Activated T-helper 1 cell treated with anti-CD3 and anti-CD28 coated beads, Interleukin-12 subunit alpha, Interleukin-12 subunit beta, Interleukin-2, Interleukin-4 antibody, amounts not matched to agents 30 ng/mL and 10 ng/mL and 1 ng/mL, durations not matched to agents 14 hours and 24 hours and 36 hours (primary cell): ENCODE measurements at places on chromosomes 2 and 18.

GRCh38 chr2:24024018-24024417 is 14.1 kb downstream of the MFSD2B start:
- no peaks in the 10 kb centered on the region for H3K27me3 ChIP-seq
- H3K36me3 ChIP-seq, result peaks cover 2% of the 10 kb centered on the region
- no peak overlapping the region for H3K27ac ChIP-seq
- no peaks in the 10 kb centered on the region for H3K4me1 ChIP-seq

DNA sequence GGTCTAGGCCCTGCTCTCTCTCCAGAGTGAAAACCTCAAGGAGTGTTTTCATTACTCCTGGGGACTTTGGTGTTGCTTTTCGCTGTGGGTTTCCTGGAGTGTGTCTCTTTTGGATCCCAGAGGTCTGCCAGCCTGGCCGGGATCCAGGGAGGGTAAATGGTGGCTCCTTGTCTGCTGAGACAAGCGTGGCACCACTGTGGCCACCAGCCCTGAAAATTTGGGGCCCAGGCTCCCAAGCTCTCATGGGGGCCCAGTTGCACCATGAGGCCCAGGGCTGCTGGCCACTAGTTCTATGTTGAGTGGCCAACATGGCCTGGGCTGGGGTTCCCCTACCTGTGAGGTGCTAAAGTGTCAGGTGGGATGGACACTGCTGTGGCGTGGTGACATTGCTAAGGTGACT is 144.8 kb downstream of the CTIF start:
- H3K4me1 ChIP-seq, result no peaks in the 10 kb centered on the region
- DNase-seq, result no peak
- no peak overlapping the region for H3K27ac ChIP-seq
- H3K4me3 ChIP-seq, result no peak overlapping the region
- peaks cover 5% of the 10 kb centered on the region for H3K27me3 ChIP-seq
- no peaks in the 10 kb centered on the region for H3K36me3 ChIP-seq

- no peak overlapping the region for H3K4me3 ChIP-seq
- no peak for DNase-seq
- no peak overlapping the region for H3K27ac ChIP-seq
- H3K36me3 ChIP-seq, result no peaks in the 10 kb centered on the region
- H3K27me3 ChIP-seq, result peaks cover 2% of the 10 kb centered on the region
Observed at GRCh38 chr2:122083256-122084048, 328.0 kb downstream of the TSN start.

- no peak overlapping the region for H3K4me3 ChIP-seq
- DNase-seq, result no peak
- no peaks in the 10 kb centered on the region for H3K36me3 ChIP-seq
- no peaks in the 10 kb centered on the region for H3K4me1 ChIP-seq
Observed at GRCh38 chr2:124241-124880, 78.1 kb upstream of the FAM110C start.

GRCh38 chr2:94997981-94998930 is 27.3 kb upstream of the MAL start:
- H3K27me3 ChIP-seq, result peaks cover 24% of the 10 kb centered on the region
- H3K27ac ChIP-seq, result no peak overlapping the region
- no peak for DNase-seq
- H3K4me1 ChIP-seq, result no peaks in the 10 kb centered on the region

DNA sequence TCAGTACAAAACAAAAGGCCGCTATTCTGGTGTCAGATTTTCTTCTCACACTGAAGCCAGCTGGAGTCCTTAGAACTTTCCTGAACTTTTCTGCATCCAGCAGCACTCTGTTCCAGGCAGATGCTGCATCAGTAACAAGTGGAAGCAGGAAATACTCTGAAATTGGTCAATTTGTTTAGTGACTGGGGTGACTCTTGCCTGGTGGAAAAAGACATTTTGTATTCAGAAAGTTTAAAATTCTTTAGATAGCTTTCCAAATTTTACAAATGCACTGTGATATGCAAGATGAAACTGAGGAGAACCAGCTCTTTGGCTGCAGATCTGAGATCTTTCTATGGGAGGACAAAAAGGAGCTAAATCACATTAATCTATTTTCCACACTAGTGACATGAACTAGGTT is 385.7 kb downstream of the NRXN1 start:
- H3K36me3 ChIP-seq, result no peaks in the 10 kb centered on the region
- H3K27me3 ChIP-seq, result no peaks in the 10 kb centered on the region
- no peak overlapping the region for H3K4me3 ChIP-seq
- no peaks in the 10 kb centered on the region for H3K4me1 ChIP-seq
- DNase-seq, result no peak

- no peaks in the 10 kb centered on the region for H3K36me3 ChIP-seq
- no peaks in the 10 kb centered on the region for H3K4me1 ChIP-seq
- peaks cover 3% of the 10 kb centered on the region for H3K27me3 ChIP-seq
- H3K4me3 ChIP-seq, result no peak overlapping the region
Observed at GRCh38 chr18:36623091-36623490, 205.7 kb downstream of the TPGS2 start.

GRCh38 chr2:163600801-163601200 is 135.0 kb downstream of the FIGN start:
- H3K36me3 ChIP-seq, result no peaks in the 10 kb centered on the region
- no peak overlapping the region for H3K27ac ChIP-seq
- no peak for DNase-seq

GRCh38 chr2:54149638-54150441 is 34.4 kb downstream of the ACYP2 start:
- no peak overlapping the region for H3K27ac ChIP-seq
- H3K4me1 ChIP-seq, result no peaks in the 10 kb centered on the region
- no peaks in the 10 kb centered on the region for H3K36me3 ChIP-seq
- no peak for DNase-seq
- H3K4me3 ChIP-seq, result no peak overlapping the region

DNA sequence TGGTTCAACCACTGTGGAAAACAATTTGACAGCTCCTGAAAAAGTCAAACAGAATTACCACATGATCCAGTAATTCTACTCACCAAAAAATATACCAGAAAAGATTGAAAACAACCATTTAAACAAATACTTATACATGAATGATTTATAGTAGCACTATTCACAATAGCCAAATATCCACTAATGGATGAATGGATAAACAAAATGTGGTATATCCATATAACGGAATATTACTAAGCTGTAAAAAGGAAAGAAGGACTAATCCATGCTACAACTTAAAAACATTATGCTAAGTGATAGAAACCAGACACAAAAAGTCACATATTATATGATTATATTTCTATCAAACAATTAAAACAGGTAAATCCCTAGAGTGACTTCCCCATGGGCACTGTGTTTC is 131.5 kb downstream of the SPOPL start:
- DNase-seq, result no peak
- no peaks in the 10 kb centered on the region for H3K36me3 ChIP-seq
- no peak overlapping the region for H3K27ac ChIP-seq
- no peaks in the 10 kb centered on the region for H3K27me3 ChIP-seq
- no peak overlapping the region for H3K4me3 ChIP-seq

DNA sequence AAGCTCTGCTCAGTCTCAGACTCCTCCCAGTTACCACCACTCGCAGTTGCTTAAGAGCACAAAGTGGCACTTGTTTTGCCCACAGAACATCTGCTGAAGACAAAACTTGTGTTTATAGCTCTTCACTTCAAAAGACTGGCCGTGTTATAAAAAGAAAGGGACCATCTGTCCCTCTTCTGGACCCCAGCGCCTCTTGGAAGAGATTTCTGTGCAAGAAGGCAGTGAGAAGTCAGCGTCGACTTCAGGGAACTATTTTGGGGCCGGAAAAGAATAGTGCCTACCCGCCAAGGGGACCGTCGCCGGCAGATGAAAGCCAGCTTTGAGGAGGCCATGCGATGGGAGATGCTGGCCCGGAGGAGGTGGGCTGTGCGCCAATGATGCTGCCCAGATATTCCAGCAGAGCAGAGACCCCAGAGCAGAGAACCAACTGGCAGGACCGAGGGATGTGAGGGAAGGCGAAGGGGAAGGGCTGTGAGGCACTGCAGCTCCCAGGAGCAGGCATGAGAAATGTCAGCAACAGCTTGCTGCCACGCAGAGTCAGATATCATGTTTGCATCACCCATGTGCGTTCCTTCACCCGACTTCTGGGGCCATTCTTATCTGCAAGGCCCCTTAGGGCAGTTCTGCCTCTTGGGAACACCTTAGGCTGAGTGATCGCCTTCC is 270.9 kb downstream of the ATAD2B start:
- no peaks in the 10 kb centered on the region for H3K36me3 ChIP-seq
- DNase-seq, result no peak
- peaks cover 9% of the 10 kb centered on the region for H3K4me1 ChIP-seq
- no peaks in the 10 kb centered on the region for H3K27me3 ChIP-seq
- no peak overlapping the region for H3K4me3 ChIP-seq

- H3K27ac ChIP-seq, result no peak overlapping the region
- H3K4me1 ChIP-seq, result peaks cover 35% of the 10 kb centered on the region
- no peak for DNase-seq
- H3K36me3 ChIP-seq, result no peaks in the 10 kb centered on the region
- no peak overlapping the region for H3K4me3 ChIP-seq
- H3K27me3 ChIP-seq, result peaks cover 2% of the 10 kb centered on the region
Observed at GRCh38 chr2:58237741-58238140, 3.4 kb downstream of the FANCL start.

- no peak overlapping the region for H3K27ac ChIP-seq
- no peak overlapping the region for H3K4me3 ChIP-seq
- no peak for DNase-seq
- no peaks in the 10 kb centered on the region for H3K36me3 ChIP-seq
Observed at GRCh38 chr2:30757749-30758148, 49.5 kb downstream of the CAPN13 start.

DNA sequence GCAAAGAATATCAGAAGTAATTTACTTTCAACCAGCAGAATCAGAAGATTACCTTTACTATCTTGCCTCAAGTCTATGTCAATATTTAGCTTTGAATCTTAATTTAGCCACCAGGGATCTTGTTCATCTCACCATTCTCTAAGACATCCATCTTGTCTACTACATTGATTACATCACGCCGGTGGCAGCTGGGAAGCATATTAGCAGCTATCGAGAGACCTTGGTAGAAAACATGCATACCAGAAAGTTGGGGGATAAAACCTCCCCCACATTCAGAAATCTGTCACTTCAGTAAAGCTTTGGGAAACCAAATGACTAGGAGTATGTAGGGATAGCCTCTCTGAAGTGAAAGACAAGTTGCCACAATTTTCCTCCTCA is 703.8 kb upstream of the FSHR start:
- no peaks in the 10 kb centered on the region for H3K27me3 ChIP-seq
- H3K4me1 ChIP-seq, result no peaks in the 10 kb centered on the region
- no peak overlapping the region for H3K27ac ChIP-seq

GRCh38 chr18:51767293-51767692 is 569.8 kb upstream of the MEX3C start:
- no peaks in the 10 kb centered on the region for H3K36me3 ChIP-seq
- H3K4me3 ChIP-seq, result no peak overlapping the region
- DNase-seq, result no peak
- H3K27me3 ChIP-seq, result no peaks in the 10 kb centered on the region
- H3K4me1 ChIP-seq, result no peaks in the 10 kb centered on the region
- no peak overlapping the region for H3K27ac ChIP-seq

DNA sequence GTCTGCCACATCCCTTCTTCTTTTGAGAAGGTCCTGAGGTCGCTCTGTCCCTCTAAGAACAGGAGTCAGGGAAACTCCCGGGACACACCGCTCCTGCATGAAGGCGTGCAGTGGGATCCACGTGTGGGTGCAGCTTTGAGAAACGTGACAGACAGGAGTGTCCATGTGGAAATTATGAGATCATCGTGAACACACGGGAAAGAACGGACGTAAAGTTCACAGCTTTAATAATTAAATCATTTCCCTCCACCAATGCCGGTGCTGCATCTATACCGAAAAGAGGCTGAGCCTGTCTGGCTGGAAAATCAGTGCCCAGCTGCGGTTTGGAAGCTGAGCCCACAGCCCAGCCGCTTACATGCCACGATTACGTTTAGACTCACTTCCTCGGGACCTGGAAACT is 372.4 kb upstream of the SALL3 start:
- no peaks in the 10 kb centered on the region for H3K27me3 ChIP-seq
- no peaks in the 10 kb centered on the region for H3K36me3 ChIP-seq
- no peak for DNase-seq
- H3K4me1 ChIP-seq, result no peaks in the 10 kb centered on the region

- H3K27me3 ChIP-seq, result no peaks in the 10 kb centered on the region
- no peak overlapping the region for H3K4me3 ChIP-seq
- no peaks in the 10 kb centered on the region for H3K4me1 ChIP-seq
- no peak for DNase-seq
- no peak overlapping the region for H3K27ac ChIP-seq
Observed at GRCh38 chr2:166725927-166726924, 162.1 kb upstream of the XIRP2 start.

DNA sequence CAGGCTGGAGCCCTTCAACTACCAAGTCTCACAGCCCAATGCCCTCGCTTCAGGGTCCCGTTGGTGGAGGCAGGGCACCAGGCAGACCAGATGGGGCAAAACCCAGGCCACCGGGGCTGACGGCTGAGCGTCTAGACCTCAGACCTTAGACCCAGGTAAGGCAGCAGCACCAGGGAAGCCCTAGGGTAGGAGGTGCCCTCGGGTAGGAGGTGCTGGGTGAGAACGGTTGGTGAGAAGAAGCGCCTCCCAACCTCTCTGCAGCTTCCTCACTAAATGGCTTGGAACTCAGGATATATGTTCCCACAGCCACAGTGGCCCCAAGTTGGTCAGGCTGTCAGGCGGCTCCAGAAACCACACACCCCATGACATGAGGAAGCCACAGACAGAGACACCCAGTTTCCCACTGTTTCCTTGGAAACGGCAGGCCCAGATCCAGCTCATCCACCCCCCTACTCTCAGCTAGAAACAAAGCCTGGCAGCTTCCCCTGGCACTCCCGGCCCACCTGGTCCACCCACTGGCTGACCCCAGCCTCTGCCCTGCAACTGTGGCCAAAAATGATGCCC is 13.1 kb upstream of the MLPH start:
- H3K4me1 ChIP-seq, result peaks cover 12% of the 10 kb centered on the region
- no peaks in the 10 kb centered on the region for H3K36me3 ChIP-seq
- peaks cover 20% of the 10 kb centered on the region for H3K27me3 ChIP-seq
- DNase-seq, result no peak
- peak overlapping the region; percentile 75 for H3K27ac ChIP-seq

- peaks cover 7% of the 10 kb centered on the region for H3K4me1 ChIP-seq
- H3K27ac ChIP-seq, result no peak overlapping the region
- H3K4me3 ChIP-seq, result no peak overlapping the region
- H3K36me3 ChIP-seq, result no peaks in the 10 kb centered on the region
- H3K27me3 ChIP-seq, result no peaks in the 10 kb centered on the region
Observed at GRCh38 chr2:241814643-241815476, 5.9 kb downstream of the NEU4 start.

DNA sequence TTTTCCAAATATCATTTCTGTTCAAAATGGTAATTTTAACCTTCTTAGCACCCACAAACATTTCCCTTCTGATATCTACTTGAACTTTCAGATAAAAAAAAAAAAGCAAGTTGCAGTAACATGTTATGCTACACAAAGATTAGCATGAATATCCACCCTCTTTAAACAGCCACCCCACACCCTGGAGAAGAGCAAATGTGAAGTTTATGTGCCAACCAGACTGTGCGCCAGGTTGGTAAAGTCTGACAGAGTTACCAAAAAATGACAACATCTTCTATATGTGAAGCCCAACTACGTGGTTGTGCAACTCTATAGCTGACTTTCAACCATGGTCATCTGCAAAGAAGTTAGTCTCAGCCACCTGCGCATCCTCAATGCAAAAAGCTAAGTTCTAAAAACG is 62.6 kb downstream of the BCL11A start:
- H3K36me3 ChIP-seq, result no peaks in the 10 kb centered on the region
- no peaks in the 10 kb centered on the region for H3K4me1 ChIP-seq
- no peak overlapping the region for H3K27ac ChIP-seq
- DNase-seq, result no peak
- H3K4me3 ChIP-seq, result no peak overlapping the region

GRCh38 chr18:66795051-66795450 is 191.2 kb upstream of the CDH19 start:
- H3K4me1 ChIP-seq, result no peaks in the 10 kb centered on the region
- H3K36me3 ChIP-seq, result no peaks in the 10 kb centered on the region
- H3K27me3 ChIP-seq, result no peaks in the 10 kb centered on the region
- DNase-seq, result no peak
- H3K27ac ChIP-seq, result no peak overlapping the region

- no peaks in the 10 kb centered on the region for H3K36me3 ChIP-seq
- no peaks in the 10 kb centered on the region for H3K27me3 ChIP-seq
- H3K4me1 ChIP-seq, result no peaks in the 10 kb centered on the region
Observed at GRCh38 chr2:34241905-34242762, 643.0 kb upstream of the FAM98A start.
